ENCODE measurements at places on chromosomes 7 and 10.

DNA sequence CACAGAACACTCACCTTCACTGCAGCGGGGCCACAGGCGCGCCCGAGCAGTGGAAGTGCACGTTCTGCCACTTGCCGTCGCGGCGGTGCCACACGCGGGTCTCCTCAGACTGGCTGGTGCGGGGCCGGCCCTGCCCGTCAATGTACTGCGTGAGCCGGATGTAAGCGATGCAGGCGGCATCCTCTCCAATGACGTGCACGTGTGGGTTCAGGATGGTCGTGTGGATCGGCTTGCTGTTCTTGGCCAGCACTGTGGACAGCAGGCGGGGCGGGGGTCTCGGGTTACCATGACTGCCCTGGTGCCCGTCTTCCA lies 19.2 kb downstream of the YKT6 start:
- H3K27ac ChIP-seq = no peak overlapping the region
- peak; percentile 41 for DNase-seq
- no peak overlapping the region for H3K4me3 ChIP-seq
- H3K36me3 ChIP-seq = no peaks in the 10 kb centered on the region
- H3K4me1 ChIP-seq = no peaks in the 10 kb centered on the region

DNA sequence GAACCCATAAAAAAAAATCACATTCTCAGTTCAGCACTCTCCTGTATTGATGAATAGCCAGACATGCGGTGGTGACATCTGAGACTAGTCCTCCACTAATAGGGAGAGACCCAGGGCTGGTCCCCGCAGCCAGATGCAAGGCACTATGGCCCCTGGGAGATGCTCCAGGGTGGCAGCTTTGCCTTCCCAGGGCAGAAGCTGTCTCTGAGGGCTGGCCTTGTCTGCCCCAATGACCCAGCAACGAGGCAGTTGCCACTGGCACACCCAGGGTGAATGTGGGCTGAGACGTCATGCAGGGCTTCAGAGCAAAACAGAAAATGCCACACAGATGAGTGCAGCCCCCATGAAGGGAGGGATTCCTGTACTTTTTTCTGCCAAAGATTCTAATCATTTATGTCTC lies 50.1 kb upstream of the GDF10 start:
- no peak overlapping the region for H3K4me3 ChIP-seq
- H3K27me3 ChIP-seq = no peaks in the 10 kb centered on the region
- H3K36me3 ChIP-seq = no peaks in the 10 kb centered on the region
- H3K4me1 ChIP-seq = peaks cover 41% of the 10 kb centered on the region
- DNase-seq = no peak

DNA sequence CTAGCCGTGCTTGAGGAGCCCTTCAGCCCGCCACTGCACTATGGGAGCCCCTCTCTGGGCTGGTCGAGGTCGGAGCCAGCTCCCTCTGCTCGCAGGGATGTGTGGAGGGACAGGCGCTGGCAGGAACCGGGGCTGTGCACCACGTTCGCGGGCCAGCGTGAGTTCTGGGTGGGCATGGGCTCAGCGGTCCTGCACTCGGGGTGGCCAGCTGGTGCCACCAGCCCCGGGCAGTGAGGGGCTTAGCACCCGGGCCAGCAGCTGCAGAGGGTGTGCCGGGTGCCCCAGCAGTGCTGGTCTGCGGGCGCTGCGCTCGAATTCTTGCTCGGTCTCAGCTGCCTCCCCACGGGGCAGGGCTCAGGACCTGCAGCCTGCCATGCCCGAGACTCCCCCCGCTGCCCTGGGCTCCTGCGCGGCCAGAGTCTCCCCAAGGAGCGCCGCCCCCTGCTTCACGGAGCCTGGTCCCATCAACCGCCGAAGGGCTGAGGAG lies 90.8 kb upstream of the NRG3 start:
- no peaks in the 10 kb centered on the region for H3K4me1 ChIP-seq
- H3K27me3 ChIP-seq = no peaks in the 10 kb centered on the region
- DNase-seq = no peak
- no peaks in the 10 kb centered on the region for H3K36me3 ChIP-seq
- H3K4me3 ChIP-seq = no peak overlapping the region

DNA sequence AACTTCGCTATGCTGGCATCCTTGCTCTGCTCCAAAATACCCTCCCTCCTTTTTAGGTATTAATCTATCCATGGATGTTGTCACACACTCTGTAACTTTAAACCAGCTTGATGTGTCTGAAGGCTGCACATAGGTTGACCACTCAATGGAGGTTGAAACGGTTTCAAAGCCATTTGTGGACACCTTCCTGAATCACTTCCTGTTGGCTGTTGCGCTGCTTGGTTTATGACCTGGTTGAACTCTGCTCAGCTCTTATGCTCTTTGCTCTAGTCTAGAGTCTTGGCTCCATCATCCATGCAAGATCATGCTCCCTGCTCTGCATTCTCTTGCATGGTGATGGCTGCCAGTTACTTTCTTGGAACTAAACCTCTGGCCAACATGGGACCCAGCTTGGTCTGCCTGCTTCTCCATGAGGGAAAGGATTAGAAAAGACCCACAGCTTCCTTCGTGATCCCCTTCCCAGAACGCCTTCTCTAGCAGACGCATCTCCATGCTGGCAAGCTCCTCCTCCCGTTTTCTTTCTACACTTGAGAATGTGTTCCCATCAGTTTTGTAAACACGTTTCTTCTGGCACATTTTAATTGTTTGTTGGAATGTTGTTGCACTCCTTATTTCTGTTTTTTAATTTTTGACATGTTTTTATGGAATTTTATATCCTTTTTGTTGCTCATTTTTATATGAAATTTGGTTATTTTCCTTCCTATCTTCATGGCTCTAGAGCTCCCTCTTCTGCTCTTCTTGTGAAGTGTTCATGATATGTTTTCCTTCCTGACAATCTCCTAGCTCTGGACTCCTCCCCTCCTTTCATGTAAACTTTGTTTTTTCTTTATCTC lies 149.8 kb downstream of the XPNPEP1 start:
- no peaks in the 10 kb centered on the region for H3K27me3 ChIP-seq
- no peaks in the 10 kb centered on the region for H3K36me3 ChIP-seq
- H3K27ac ChIP-seq = no peak overlapping the region

- peak overlapping the region; percentile 95 for H3K4me3 ChIP-seq
- no peaks in the 10 kb centered on the region for H3K27me3 ChIP-seq
- peak; percentile 60 for DNase-seq
- peaks cover 24% of the 10 kb centered on the region for H3K4me1 ChIP-seq
- peaks cover 15% of the 10 kb centered on the region for H3K36me3 ChIP-seq
These were observed 562 bp downstream of the TMEM243 start for GRCh38 chr7:87218796-87219544.

DNA sequence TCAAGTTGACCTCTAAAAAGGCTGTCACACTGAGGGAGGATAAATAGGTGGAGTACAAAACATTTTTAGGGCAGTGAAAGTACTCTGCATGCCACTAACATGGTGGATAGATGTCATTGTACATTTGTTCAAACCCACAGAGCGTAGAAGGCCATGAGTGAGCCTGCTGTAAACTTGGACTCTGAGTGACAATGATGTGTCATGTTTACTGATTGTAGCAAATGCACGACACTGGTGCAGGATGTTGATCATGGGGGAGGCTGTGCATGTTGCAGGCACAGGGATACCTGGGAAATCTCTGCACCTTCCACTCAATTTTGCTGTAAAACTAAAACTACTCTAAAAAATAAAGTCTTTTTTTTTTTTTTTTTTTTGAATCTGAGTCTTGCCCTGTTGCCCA lies 52.5 kb upstream of the GRID1 start:
- no peaks in the 10 kb centered on the region for H3K27me3 ChIP-seq
- H3K36me3 ChIP-seq = no peaks in the 10 kb centered on the region
- H3K4me1 ChIP-seq = no peaks in the 10 kb centered on the region
- no peak overlapping the region for H3K4me3 ChIP-seq

- DNase-seq = no peak
- no peaks in the 10 kb centered on the region for H3K4me1 ChIP-seq
- no peaks in the 10 kb centered on the region for H3K27me3 ChIP-seq
- peaks cover 37% of the 10 kb centered on the region for H3K36me3 ChIP-seq
- no peak overlapping the region for H3K27ac ChIP-seq
- no peak overlapping the region for H3K4me3 ChIP-seq
These were observed 6.9 kb upstream of the OIT3 start for GRCh38 chr10:72886621-72887020.

DNA sequence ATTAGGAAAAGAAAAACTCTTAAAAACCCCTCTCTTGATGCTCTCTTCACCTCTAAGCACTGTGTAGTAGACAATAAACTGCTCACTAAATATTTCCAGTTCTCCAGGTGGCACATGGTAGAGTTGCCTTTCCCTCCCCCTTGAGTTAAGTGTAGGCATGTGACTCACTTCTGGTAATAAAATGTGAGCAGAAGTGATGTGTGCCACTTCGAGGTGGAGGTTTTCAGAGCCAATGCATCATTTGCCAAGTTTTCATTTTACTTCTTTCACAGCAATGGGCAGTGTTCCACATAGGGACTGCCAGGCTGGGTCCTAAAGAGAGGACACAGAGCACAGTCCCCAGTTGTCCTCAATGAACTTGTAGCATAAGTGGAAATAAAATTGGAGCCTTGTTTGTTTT lies 131.6 kb upstream of the NPY start:
- no peak for DNase-seq
- no peaks in the 10 kb centered on the region for H3K4me1 ChIP-seq
- no peaks in the 10 kb centered on the region for H3K36me3 ChIP-seq
- no peak overlapping the region for H3K4me3 ChIP-seq

- no peak overlapping the region for H3K4me3 ChIP-seq
- H3K4me1 ChIP-seq = no peaks in the 10 kb centered on the region
- H3K27ac ChIP-seq = no peak overlapping the region
These were observed 226.0 kb downstream of the SFMBT2 start for GRCh38 chr10:7184660-7185366.

- H3K4me3 ChIP-seq = no peak overlapping the region
- H3K4me1 ChIP-seq = no peaks in the 10 kb centered on the region
- H3K36me3 ChIP-seq = no peaks in the 10 kb centered on the region
These were observed 2.0 kb upstream of the ZNF398 start for GRCh38 chr7:149145031-149145845.

- no peaks in the 10 kb centered on the region for H3K36me3 ChIP-seq
- no peaks in the 10 kb centered on the region for H3K27me3 ChIP-seq
- no peak for DNase-seq
- H3K27ac ChIP-seq = no peak overlapping the region
These were observed 62.6 kb upstream of the GHITM start for GRCh38 chr10:84076540-84077195.

DNA sequence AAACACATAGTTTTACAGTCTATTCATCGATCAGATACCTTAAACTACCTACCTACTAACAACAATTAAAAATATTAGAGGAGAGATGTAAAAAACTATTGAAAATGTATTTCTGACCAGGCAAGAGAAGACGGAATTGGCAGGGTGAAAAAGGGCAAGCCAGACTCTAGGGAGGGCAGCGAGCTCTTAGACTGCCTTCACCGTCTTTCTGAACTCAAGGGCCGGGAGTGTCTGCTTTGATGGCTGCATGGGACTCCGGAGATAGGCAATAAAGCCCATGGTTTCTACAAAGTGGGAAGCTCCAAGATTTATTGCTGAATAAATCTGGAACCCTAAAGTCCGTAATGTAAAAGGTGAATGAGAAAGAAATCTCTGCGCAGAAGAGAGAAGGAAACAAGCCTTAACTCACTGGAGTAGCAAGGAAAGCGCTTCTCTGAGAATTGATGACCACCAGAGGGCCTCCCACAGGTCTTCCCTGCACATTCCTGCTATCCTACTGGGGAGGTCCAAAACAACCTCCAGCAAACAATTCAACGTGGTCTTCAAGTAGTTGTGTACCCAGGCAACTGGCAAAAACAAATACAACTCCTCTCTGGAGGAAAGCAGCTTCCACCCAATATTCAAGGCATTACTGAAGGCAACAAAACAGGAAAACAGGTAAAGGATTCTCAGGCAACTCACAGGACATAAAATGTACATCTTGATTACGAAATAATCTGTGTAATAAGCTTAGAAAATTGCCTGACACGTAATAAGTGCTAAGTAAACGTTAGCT lies 181.3 kb downstream of the SDK1 start:
- no peak overlapping the region for H3K27ac ChIP-seq
- H3K36me3 ChIP-seq = peaks cover 4% of the 10 kb centered on the region
- H3K4me1 ChIP-seq = no peaks in the 10 kb centered on the region
- no peaks in the 10 kb centered on the region for H3K27me3 ChIP-seq

DNA sequence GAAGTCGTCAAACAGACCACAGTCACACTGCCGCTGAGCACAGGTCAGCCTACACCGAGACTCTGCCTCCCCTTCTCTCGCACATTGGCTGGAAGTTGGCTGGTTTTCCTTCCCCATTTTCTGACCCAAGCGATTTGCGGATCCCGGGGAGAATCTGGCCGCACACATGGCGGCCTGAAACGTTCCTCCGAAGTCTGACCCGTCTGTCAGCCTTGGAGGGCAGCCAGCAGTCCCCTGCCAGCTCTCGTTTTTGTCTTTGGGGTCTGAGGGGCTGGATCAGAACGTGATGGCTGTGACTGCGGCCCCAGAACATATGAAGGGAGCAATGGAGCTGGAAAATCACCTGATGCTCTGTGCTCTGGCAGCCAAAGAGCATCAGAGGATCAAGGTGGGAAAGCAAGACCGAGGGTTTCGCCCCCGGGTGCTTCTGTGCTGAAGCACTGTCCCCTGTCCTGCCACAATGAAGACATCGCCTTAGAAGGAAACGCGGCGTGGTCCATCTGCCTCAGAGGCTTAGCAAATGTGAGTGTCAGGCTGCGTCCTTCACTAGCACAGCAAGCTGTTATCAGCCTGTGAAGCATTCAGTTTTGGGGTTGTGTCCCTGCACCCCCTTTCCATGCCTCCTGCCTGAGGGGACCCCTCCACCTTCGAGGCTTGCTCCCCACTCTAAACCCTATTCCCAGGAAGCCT lies 119.3 kb upstream of the SHH start:
- no peak overlapping the region for H3K27ac ChIP-seq
- no peak overlapping the region for H3K4me3 ChIP-seq
- no peak for DNase-seq
- H3K4me1 ChIP-seq = no peaks in the 10 kb centered on the region
- no peaks in the 10 kb centered on the region for H3K36me3 ChIP-seq

DNA sequence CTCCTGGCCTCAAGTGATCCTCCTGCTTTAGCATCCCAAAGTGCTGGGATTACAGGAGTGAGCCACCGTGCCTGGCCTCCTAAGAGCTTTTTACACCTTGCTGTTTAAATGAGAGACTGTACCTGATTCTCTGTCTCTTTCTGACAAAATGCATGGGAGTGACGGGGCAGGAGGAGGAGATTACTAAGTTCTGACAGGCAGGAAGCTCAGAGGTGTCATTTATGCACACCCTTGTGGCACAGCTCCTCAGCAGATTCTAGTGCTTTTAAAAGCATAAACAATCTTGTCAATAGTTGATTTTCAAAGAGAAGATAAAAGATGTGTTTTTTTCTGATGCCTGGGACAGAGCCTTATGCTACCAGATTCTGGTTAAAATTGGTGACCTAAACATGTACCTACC lies 39.7 kb upstream of the STEAP4 start:
- H3K27me3 ChIP-seq = peaks cover 7% of the 10 kb centered on the region
- no peak overlapping the region for H3K4me3 ChIP-seq
- no peak for DNase-seq
- H3K4me1 ChIP-seq = no peaks in the 10 kb centered on the region
- no peaks in the 10 kb centered on the region for H3K36me3 ChIP-seq
- H3K27ac ChIP-seq = no peak overlapping the region

GRCh38 chr7:69585169-69585568 lies 13.1 kb upstream of the AUTS2 start:
- DNase-seq = no peak
- no peaks in the 10 kb centered on the region for H3K4me1 ChIP-seq
- H3K27me3 ChIP-seq = no peaks in the 10 kb centered on the region
- no peak overlapping the region for H3K27ac ChIP-seq

- no peaks in the 10 kb centered on the region for H3K4me1 ChIP-seq
- H3K4me3 ChIP-seq = no peak overlapping the region
- no peaks in the 10 kb centered on the region for H3K27me3 ChIP-seq
- DNase-seq = no peak
- no peaks in the 10 kb centered on the region for H3K36me3 ChIP-seq
These were observed 276.2 kb downstream of the USP6NL start for GRCh38 chr10:11335167-11335652.

Measured in SK-N-SH (cell line).